Stimulated activated CD4-positive, alpha-beta T cell treated with anti-CD3 and anti-CD28 coated beads, Interleukin-1b, Interleukin-23, amount 100 ng/mL, for 4 hours (primary cell): ENCODE measurements at places on chromosomes 5 and 9.

- no peak for DNase-seq
Observed at GRCh38 chr5:11596185-11596584, 308.1 kb downstream of the CTNND2 start.

DNA sequence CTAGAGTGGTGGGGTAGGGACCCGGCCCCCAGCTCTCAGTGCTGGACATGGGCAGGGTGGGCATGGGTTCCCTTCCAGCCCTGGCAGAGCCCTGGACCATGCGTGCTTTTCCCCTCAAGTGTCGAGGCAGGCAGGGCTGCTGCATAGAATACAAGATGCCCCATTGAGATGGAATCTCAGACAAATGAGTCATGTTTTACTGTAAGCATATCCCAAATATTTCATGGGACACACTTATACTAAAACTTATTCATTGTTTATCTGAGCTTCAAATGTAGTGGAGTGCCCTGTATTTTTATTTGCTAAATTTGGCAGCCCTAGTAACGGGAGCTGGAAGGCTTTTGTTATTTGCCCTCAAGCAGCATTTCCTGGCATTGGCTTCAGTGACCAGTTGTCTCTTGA lies 3.2 kb upstream of the RNU6ATAC start:
- DNase-seq: no peak

DNA sequence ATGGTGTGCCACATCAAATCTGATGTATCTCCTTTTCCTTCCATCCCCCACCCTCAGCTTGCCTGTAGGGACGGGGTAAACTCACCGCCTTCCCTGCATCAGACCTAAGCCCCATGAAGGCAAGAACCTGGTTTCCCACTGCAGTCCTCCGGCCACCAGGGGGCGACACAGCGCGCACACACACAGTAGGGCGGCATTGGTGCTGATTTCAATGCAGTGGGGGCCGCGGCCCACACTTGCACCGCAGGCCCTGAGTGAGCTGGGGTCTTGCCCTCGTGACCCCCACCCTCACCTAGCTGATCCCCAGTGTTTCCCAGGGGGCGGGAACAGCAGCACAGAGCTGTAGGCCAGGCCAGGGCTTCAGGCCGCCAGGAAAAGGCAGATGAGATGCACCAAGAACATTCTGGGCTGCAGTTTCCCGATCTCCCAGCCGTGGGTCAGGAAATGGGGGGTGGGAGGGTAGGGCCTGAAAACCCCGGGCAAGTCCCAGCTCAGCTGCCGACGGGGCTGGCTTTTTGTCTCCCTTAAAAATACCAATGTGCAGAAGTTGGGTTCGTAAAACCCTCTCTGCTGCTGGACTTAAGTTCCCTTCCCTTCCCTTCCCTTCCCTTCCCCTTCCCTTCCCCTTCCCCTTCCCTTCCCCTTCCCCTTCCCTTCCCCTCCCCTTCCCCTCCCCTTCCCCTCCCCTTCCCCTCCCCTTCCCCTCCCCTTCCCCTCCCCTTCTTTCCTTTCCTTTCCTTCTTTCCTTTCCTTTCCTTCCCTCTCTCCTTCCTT lies 19.5 kb downstream of the FAM163B start:
- peak; percentile 35 for DNase-seq

DNA sequence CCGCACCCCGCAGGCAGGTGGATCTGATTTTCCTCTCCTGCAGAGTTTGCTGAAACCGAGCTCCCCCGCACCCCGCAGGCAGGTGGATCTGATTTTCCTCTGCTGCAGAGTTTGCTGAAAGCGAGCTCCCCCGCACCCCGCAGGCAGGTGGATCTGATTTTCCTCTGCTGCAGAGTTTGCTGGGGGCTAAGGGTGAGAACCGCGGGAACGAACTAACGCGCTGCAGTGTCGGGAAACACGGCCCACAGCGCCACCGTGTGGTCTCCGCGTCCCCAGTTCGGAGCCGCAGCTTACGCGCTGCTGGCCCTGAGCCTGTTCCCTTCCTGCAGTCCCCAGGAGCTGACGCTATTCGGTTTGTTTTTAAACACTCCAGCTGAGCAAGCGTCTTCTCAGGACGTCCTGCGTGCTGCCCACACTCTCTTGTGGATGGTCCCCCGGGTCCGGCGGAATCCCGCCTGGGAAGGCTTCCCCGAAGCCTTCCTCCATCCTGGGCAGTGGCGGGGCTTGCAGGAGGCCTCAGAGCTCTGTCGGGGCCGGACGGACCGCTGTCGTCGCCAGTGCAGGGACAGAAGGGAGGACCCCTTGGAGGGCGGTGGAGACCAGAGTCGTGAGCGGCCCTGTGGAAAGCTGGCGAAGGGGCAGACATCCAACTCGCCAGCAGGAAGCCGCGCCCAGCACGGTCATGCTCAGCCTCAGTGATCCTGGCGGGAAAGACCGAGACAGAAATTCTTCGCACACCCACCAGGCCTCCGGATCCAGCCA lies 121.2 kb upstream of the LPCAT1 start:
- peak; percentile 79 for DNase-seq

GRCh38 chr9:3823842-3824475 lies 298.2 kb upstream of the RFX3 start:
- no peak for DNase-seq

DNA sequence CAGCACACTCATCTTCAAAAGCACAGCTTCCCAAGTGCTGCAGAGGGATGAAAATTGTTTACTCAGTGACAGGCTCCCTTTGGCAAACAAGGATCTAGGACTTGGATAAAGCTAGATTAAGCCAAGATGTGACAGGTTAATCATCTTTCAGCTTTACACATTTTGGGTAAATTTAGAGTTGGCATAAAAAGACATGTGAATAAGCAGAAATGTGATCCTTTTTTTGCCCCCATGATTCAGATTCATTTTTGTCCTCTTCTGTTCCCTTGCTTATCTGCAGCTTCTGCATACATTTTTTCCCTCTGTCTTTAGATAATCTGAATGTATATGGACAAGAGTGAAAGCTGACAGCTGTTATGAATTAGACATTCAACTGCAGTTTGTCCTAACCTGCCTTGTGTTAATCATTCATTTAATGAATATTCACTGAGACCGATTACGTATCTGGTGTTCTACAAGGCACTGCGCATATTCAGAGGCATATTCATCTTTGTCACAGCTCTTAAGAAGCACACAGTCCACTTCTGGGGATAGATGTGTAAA lies 19.6 kb downstream of the ADAMTSL1 start:
- no peak for DNase-seq

- no peak for DNase-seq
Observed at GRCh38 chr5:90747693-90748092, 189.1 kb downstream of the ADGRV1 start.

GRCh38 chr5:157265714-157266285 lies at the start of gene CYFIP2:
TSS of gene CYFIP2 (plus strand) at chr5:157266123. CDS start at chr5:157285362, 19,239 bp downstream.
- peak; percentile 82 for DNase-seq

DNA sequence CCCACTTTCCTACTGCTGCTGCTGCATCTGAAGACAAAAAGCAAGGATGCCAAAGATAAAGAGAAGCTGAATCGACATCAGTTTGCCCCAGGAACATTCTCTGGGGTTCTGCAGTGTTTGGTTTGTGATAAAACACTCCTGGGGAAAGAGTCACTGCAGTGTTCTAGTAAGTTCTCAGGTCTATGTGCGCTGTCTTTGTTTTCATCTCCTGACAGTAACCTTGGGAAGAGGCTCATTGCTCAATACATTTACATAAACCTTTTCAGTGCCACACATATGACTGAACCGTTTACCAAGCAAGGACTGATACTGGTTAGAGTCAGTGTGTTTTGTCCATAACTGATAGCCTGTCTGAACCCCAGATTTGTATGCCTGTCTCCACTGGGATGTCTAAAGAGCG lies 232.1 kb downstream of the ARHGEF28 start:
- DNase-seq: no peak

DNA sequence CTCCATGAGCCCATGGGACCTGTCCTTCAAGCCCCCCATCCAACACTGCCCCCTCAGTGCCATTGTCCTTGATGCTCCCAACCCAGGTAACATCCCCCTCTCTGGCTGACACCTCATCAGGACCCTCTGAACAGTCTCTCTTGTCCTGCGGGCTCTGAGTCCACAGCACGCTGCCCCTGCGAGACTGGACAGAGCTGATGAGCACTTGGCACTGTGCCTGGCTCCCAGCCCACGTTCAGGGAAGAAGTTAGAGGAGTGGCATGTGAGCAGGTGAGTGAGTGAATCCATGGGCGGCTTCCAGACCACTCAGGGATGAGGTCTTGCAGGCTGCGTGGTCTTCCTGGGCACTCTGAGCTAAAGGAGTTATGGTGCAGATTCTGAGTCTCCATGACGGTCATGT lies 70.7 kb downstream of the PAX5 start:
- no peak for DNase-seq

DNA sequence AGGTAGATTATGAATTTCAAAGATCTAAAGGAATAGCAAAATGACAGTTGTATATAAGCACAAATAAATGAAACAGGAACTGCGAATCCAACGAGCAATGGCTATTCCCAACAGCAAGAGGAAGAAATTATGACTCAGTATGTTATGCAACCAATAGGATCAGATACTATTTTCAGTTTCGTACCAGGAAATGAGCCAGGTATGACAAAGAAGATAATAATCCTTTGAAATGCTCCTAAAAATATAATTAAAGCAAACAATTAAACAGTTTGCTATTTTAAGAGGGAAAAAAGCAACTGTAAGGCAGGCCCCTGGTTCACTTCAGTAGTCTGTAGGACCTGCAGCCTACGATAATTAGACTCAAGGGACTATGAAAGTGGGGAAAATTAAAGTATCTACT lies 58.9 kb downstream of the AUH start:
- DNase-seq: no peak

DNA sequence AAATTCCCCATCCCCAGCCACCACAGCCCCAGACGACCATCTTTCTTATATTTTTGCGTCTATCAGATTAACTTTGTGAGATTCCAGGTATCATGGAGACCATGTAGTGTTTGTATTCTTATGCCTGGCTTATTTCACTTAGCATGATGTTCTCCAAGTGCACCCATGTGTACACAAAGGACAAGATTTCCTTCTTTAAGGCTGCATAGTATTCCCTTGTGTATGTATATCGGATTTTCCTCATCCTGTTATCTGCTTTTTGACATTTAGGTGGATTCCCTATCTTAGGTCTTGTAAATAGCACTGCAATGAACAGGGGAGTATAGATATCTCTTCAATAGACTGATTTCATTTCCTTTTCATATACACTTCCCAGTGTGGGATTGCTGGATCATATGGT lies 5.3 kb upstream of the TAF11L2 start:
- no peak for DNase-seq

GRCh38 chr9:90702441-90702955 lies 59.9 kb upstream of the DIRAS2 start:
- no peak for DNase-seq

DNA sequence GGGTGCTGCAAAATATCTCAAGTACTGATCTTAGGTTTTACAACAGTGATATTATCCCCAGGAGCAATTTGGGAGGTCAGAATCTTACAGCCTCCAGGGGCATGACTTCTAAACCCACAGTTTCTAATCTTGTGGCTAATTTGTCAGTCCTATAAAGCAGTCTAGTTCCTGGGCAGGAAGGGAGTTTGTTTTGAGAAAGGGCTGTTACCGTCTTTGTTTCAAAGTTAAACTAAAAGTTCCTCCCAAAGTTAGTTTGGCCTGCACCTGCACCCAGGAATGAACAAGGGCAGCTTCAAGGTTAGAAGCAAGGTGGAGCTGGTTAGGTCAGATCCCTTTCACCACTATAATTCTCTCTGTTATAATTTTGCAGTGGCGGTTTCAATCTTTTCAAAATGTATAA lies 81.7 kb downstream of the SFXN1 start:
- no peak for DNase-seq

DNA sequence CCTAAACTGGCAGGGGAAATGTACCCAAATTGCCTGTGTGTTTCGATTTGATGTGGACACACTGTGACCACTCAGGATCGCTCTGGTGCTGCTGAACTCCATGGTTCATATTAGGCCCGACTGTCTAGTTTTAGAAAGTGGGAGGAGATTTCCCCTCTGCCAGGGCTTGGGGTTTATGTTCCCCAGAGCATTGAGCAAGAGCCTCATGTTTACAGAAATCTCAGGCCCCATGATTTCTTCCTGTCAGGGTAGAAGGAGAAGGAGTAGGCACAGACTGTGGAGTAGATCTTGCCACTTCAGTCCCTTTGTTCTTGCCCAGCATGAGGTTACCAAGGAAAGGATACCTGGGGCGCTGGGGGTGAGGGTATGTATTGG lies 40.8 kb upstream of the GLRX start:
- no peak for DNase-seq

GRCh38 chr5:34530637-34531036 lies 125.5 kb upstream of the RAI14 start:
- DNase-seq: no peak

GRCh38 chr9:119284118-119284517 lies 85.1 kb downstream of the BRINP1 start:
- no peak for DNase-seq

- no peak for DNase-seq
Observed at GRCh38 chr9:113941056-113941455, 64.9 kb downstream of the ZNF618 start.

GRCh38 chr5:124524552-124525232 lies 221.7 kb downstream of the ZNF608 start:
- no peak for DNase-seq

GRCh38 chr9:126915281-126915816 lies 767 bp downstream of the RALGPS1 start:
- peak; percentile 5 for DNase-seq

DNA sequence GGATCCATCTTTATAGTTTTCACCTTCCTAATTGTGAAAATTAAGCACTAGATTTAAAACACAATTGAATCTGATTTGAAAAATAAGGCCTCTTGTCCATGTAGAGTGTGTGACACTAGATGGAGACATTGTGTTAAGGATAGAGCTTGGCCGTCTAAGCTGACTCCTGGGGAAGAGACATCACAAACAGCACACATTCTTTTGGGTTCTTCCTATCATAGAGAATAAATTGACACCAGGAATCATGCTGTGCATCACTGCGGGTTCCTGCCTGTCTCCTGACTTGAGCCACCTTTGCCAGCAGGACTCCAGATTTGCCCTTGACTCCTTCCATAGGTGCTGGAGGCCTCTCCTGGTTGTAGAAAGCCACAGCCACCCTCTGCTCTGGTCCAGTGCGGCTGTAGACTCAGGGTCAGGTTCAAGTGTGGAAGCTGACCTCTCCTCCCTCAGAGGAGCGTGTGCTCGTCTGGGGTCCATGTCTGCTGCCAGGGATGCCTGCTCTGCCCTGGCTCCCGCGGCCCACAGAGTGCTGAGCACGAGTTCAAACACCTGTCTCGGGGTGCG lies 11.2 kb downstream of the ROPN1L start:
- no peak for DNase-seq

GRCh38 chr9:126933334-126933980 lies 18.9 kb downstream of the RALGPS1 start:
- no peak for DNase-seq

- DNase-seq: no peak
Observed at GRCh38 chr5:39654715-39655114, 229.9 kb upstream of the DAB2 start.

DNA sequence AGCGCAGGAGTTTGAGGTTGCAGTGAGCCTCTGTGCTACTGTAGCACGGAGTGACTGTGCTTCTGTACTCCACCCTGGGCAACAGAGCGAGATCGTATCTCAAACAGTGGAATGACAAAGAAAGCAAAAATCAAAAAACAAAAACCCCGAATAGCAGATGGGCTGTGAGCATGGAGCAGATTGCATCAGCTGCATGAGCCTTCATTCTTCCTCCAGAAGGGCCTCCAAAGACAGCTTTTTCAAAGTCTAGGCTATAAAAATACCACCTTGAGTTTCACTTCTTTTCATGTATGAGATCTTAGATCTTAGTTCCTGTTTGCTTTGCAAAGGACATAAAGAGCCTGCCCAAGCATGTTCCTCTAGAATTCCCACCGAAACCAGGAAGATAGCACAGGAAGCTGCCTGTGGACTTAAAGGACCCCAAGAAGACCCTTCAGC lies 15.0 kb upstream of the HSPB3 start:
- DNase-seq: no peak

- no peak for DNase-seq
Observed at GRCh38 chr5:145855763-145856267, 17.0 kb downstream of the GRXCR2 start.
